ENCODE measurements at places on chromosomes 1 and 21.

- no peak for DNase-seq
Observed at GRCh38 chr1:50841791-50842387, 118.2 kb downstream of the FAF1 start.

DNA sequence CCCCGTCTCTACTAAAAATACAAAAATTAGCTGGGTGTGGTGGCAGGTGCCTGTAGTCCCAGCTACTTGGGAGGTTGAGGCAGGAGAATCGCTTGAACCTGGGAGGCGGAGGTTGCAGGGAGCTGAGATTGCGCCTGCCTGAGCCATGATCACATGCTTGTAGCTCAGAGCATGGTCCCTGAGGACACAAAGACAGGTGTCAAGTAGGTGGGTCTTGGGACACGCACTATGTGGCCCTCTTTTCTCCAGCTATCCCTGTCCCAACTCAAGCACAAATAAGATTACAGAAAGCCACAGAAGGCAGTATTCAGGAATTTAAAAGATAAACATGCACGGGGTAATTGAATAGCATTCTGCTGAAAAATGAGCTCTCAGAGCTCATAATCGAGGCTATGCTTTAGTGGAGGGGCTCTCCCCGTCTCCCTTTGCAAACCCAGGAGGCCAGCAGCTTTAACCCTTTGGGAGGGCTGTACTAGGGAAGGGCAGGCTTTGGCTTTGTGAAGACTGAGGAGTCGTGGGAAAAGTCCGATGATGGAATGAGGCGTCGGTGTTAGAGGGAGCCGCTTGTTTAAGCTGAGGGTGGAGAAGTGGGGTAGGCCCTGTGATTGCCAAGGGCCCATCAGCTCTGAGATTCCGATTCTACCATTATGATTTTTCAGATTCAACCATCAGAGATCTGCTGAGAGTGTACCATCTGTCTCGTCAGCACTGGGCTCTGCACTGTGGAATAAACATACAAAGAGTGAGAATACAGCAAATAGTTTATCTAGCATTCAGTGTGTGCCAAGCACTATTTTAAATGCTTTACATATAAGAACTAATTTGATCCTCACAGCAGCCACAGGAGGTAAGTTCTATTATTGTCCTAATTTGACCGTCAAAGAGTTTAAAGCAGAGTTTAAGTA is 59.7 kb upstream of the CD34 start:
- DNase-seq: no peak

- no peak for DNase-seq
Observed at GRCh38 chr1:100485855-100486258, 52.1 kb upstream of the GPR88 start.

DNA sequence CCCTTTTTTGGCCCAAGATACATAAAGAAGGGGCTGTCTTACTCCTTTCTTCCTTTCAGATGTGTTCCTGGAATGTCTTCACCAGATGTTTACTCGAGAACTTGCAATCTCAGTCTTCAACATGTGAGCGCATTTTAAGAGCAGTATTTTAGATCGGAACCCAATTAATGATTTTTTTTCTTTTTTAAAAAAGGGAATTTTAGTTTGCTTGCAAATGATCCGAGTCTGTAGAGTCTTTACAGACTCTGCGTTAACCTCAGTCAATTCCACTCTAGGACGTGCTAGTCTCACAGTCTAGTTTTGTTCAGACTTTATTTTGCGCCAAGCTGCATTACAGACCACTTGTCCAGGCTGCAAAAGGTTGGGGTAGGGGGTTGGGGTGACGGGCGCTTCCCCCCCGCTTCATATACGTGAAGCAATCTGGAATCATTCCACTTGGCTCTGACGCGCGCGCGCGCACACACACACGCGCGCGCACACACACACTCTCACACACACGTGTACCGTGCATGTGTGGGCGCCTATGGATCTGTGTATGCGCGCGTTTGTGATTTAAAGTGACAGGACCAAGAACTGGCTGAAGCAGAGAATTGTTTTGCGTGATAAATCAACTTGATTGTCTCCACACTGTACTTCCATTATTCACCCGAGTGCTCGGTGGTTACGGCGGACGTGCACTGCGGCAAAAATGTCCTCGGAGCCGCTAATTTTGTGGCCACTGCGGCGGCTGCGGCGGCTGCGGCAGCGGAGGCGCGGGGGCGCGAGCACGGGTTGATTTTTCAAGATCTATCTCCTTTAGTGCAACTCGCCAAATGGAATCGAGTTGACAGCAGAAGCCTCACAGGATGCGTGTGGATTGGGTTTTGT is 25.6 kb upstream of the NFIA start:
- no peak for DNase-seq

DNA sequence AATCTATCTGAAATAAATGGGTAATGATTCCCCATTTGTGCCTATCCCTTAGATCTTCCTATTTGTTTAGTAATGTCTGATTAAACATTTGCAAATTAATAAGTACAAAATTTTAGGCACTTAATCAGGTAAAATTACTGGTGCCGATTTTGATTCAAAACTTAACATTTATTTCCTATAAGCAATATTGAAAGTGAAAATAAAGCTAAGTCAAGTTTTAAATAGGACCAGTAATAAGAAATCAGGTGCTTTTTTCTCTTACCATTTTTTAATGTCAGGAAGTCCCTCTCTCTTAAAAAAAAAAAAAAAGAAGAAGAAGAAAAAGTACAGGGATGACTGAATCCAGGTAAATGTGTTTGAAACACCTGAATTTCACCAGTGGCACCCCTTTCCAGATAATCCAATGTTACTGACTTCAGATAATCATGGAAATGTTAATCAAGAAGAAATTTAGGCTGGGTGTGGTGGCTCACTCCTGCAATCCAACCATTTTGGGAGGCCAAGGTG is 836 bp upstream of the GBP4 start:
- DNase-seq: no peak

- no peak for DNase-seq
Observed at GRCh38 chr1:168918860-168919741, 187.4 kb upstream of the ATP1B1 start.

GRCh38 chr1:239840336-239840735 is 251.3 kb upstream of the FMN2 start:
- no peak for DNase-seq

DNA sequence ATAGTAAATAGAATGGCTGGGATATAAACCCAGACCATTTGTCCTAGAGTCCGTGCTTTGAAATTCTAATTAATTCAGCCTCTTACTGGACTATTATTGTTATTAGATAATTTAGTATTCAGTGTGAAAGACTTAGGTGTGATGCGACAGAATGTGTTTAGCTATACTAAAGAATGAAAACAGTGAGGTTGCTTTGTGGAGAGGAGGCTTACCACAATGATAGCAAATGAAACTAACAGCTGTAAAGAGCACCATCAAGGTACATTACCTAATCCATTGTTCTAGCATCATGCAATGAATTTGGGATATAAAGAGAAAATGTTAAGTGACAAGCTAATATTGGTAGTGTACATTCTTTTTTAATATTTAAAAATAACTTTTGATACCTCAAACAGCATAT is 911.1 kb downstream of the KCNT2 start:
- DNase-seq: no peak

DNA sequence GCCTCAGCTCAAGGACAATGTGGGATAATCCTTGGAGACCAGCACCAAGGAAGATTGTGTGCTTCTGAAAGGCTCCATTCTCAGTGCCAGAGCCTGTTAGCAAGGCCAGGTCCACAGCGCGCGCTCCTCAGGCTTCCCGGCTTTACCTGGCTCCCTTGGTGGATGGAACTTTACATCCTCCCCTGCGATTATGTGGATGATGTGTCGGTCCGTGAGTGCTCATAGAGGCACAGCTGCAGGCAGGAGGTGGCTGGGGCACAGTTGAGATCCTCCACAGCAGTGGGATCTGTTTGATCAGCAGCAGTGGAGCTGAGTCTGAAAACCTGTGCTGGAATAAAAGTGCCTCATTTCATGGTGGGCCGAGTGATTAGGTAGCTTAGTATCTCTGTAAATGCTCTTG is 62.7 kb downstream of the PRDM2 start:
- no peak for DNase-seq

GRCh38 chr1:239603530-239603929 is 217.2 kb downstream of the CHRM3 start:
- DNase-seq: no peak

DNA sequence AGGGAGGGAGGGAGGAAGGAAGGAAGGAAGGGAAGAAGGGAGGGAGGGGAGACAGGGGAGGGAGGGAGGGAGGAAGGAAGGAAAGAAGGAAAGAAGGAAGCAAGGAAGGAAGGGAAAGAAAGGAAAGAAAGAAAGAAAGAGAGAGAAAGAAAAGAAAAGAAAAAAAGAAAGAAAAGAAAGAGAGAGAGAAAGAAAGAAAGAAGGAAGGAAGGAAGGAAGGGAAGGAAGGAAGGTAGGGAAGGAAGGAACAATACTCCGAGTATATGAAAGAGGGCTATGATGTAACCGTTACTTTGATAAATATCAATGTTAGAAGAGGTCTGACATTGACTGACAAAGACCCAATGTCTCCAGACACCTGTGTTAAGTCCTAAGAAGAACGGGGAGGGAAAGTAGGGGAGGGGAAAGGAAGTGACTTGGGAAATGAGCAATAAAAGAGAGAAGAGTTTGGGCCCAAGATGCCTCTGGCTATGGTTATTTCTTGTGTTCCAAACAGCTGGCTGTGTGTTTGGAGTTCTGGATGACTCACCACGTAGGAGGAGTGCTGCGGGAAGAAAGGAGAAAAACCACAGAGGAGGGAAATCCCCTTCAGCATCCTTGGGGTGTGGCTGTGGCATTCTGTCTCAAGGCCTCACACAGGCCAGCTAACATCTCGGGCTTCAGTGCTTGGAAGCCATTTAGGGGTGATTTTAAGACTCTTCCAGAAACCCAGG is 37.0 kb upstream of the RXRG start:
- peak; percentile 94 for DNase-seq

- no peak for DNase-seq
Observed at GRCh38 chr1:43272161-43272560, 2.4 kb downstream of the TMEM125 start.

- peak; percentile 47 for DNase-seq
Observed at GRCh38 chr1:75503221-75503974, 107.5 kb downstream of the SLC44A5 start.

GRCh38 chr1:177723533-177723932 is 246.3 kb downstream of the SEC16B start:
- DNase-seq: no peak

- DNase-seq: peak; percentile 66
Observed at GRCh38 chr1:60978421-60979357, 103.7 kb upstream of the NFIA start.

DNA sequence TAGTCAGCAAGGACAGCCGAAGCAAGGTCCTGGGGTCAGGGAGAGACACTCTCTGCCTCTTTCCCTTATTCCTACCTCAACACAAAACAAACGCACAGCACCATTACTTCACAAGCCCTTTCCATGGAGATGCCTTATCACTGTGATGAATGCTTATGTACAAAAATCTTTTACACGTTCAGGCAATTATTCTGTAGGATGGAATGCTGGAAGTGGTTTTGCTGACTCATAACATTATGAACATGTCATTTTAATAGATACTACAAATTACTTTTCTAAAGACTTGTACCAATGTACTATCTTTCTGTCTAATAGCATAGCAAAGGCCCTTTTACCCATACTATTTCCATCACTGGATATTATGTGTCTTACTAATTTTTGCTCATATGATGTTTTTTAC is 98.4 kb downstream of the TTLL7 start:
- DNase-seq: no peak

GRCh38 chr1:199766218-199766792 is 261.2 kb upstream of the NR5A2 start:
- no peak for DNase-seq

DNA sequence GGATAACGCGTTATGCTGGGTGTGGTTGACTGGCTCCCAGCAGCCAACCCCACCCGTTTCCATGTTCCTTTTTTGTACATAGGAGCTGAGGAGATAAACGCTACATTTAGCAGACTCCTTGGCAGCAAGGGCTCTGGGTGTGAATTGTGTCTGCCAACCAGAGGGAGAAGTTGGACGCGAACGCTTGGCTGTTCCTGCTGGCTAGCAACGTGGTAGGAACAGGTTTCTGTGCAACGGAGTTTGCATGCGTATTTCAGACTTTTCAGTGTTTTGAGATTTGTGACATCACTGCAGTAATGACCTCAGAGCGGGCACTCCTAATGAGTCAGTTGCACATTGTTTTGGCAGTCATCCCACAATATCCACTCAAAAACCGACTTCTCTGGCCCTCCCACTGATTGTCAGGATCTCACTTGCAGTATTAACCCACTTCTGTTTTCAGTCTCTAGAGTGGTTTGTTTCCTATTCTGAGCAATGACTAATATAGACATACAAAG is 98.7 kb upstream of the RGS1 start:
- peak; percentile 36 for DNase-seq

- DNase-seq: no peak
Observed at GRCh38 chr21:46674430-46675007, 39.0 kb downstream of the PRMT2 start.

DNA sequence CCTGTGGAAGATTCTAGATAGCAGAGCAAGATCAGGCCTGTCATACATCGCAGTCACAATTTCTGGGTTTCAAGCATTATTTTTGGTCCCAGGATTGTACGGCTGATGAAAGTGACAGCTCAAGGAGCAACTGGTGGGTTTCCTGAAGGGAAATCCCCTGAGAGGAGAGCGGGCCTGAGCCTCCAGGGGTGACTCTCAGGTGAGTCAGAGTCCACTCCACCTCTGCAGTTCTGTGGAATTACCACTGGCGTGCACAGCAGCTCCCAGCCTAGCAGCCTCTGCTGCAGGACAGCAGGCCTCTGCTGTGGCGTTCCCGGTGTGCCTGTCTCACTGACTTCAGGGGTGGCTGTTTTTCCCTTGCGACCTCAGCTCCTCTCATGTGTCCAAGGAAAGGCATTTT is 24.4 kb downstream of the SLC66A1 start:
- DNase-seq: no peak

DNA sequence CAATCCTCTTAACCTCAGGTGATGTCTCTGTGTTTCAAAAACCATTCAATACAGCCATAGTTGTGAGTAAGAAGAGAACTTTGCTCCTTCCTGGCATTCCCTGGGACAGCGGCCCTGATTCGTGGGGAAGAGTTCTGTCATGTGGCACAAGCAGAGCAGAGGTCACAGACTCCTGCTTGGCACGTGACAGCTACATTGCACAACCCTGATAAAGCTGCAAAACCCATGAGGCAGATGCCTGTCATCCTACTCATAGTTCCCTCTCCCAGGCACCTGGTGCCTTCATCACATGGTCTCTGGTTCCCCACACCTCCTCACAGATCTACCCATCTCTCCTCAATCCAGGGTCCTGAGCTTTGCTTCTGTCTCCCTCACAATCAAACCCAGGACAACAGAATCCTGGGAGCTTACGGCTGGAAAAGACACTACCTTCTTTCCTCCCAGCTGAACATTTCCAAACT is 70.8 kb downstream of the PLPP3 start:
- DNase-seq: peak; percentile 21
